ENCODE measurements at places on chromosomes 13 and 19.

GRCh38 chr19:45110851-45111266 is 17.9 kb downstream of the PPP1R37 start:
- no peak for DNase-seq

GRCh38 chr13:59776924-59777690 is 386.6 kb downstream of the DIAPH3 start:
- DNase-seq: no peak

GRCh38 chr13:110914331-110915056 is 375 bp downstream of the ANKRD10 start:
- peak; percentile 82 for DNase-seq

DNA sequence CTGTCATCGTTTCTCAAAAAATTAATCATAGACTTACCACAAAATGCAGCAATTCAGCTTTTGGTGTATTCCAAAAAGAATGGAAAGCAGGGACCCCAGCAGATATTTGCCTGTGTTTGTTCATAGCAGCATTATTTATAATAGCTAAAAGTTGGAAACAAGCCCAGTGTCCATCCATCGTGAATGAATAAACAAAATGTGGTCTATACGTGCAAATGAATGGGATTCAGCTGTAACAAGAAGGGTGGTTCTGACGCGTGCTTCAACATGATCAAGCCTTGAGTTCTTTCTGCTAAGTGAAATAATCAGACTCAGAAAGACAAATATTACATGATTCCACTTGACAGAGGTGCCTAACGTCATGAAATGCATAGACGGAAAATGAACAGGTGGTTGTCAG is 36.4 kb downstream of the PSG11 start:
- no peak for DNase-seq

All from thyroid gland (tissue), 4 donors.